ENCODE measurements at places on chromosomes 5 and 9. TPM values are rescaled to one million over a fixed set of nuclear protein-coding genes. Genes with fewer than 3 reads are reported as not detected.

DNA sequence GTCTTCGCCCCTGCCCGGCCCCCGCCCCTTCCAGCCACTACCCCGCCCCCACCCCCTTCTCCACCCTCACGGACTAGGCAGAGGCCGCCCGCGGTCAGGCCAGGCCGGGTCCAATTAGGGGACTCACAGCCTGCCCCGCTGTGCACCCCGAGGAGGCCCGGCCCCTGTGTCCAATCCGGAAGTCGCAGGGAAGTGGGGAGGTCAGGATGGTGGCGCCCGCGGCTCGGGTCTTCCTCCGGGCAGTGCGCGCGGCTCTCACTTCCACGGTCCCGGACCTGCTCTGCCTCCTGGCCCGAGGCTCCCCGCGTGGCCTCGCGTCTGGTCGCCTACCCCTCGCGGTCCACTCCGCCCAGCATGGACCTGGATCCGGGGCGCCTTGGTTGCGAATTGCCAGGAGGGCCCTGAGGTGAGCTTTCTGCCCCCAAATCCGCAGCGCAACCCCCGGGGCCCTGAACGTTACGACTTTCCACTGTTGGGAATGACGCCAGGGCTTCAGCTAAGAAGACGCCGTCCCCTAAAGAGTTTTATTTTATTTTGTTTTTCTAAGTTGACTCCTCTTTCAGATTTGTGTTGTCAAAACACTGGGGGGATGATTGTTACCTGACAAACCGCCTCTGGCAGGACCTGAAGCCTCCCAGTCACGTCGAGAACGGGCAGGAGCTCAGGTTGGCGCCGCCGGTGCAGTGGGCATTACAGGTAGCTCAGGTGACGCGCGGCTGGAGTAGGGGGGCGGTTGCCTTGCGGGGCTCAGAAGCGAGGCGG, 763 bp upstream of the IRX2 start:
- H3K27ac ChIP-seq, result no peak overlapping the region
- peaks cover 22% of the 10 kb centered on the region for H3K4me1 ChIP-seq
- no peak overlapping the region for H3K4me3 ChIP-seq
- peaks cover 4% of the 10 kb centered on the region for H3K36me3 ChIP-seq

- H3K27ac ChIP-seq, result no peak overlapping the region
- no peaks in the 10 kb centered on the region for H3K27me3 ChIP-seq
- H3K36me3 ChIP-seq, result peaks cover 6% of the 10 kb centered on the region
- H3K4me1 ChIP-seq, result peaks cover 10% of the 10 kb centered on the region
- H3K4me3 ChIP-seq, result no peak overlapping the region
These were observed 20.1 kb downstream of the FBXL17 start for GRCh38 chr5:108361771-108362170.

DIPK1B gene
- total RNA-seq, result 0.21 TPM

DNA sequence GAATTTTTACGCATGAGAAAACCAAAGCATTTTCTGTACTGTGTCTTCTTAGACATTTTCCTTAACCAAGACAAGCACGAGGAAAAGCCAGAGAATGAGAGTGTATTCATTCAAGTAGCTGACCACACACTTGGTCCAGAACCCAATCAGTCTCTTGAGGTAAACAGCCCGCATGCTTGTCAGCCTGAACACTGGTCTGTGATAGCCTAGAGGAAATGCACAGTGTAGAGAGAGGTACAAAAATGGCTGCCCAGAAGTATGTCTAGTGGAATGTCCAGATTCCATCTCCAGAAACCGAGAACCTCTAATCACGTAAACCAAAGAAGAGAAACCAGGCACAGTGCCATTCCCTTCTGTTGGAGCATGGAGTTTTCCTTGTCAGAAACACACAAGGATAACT, 80.0 kb upstream of the SNX2 start:
- H3K36me3 ChIP-seq, result no peaks in the 10 kb centered on the region
- no peaks in the 10 kb centered on the region for H3K4me1 ChIP-seq
- H3K27ac ChIP-seq, result no peak overlapping the region
- DNase-seq, result no peak
- H3K4me3 ChIP-seq, result no peak overlapping the region
- H3K27me3 ChIP-seq, result peaks cover 2% of the 10 kb centered on the region

GRCh38 chr9:116928289-116928688, 241.2 kb downstream of the TRIM32 start:
- H3K27me3 ChIP-seq, result peaks cover 2% of the 10 kb centered on the region
- no peak for DNase-seq
- H3K36me3 ChIP-seq, result no peaks in the 10 kb centered on the region
- no peak overlapping the region for H3K27ac ChIP-seq

- peak overlapping the region; percentile 73 for H3K27ac ChIP-seq
- H3K4me3 ChIP-seq, result no peak overlapping the region
- no peaks in the 10 kb centered on the region for H3K27me3 ChIP-seq
- H3K4me1 ChIP-seq, result peaks cover 18% of the 10 kb centered on the region
These were observed 13.9 kb downstream of the NINJ1 start for GRCh38 chr9:93119953-93120845.

DNA sequence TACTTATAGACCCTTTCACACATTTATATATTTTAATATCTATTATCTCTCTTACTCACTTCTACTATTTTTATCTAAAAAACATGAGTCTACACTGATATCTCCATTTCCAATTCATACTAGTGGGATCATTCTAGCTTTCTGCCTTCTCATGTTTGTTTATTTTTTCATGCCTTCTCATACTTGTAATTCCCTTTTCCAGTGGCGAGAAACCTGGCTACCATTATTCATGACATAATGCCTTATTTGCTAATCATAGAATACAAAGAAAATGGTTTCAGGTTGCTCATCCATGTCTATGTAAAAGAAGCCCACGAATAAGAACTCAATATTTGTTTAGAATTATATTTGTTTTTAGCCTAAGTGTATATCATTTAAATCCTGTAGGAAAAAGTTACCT, 232.7 kb upstream of the ACTBL2 start:
- H3K4me1 ChIP-seq, result no peaks in the 10 kb centered on the region
- no peak overlapping the region for H3K4me3 ChIP-seq
- H3K36me3 ChIP-seq, result no peaks in the 10 kb centered on the region
- no peak overlapping the region for H3K27ac ChIP-seq
- H3K27me3 ChIP-seq, result peaks cover 13% of the 10 kb centered on the region

PPWD1 gene
- total RNA-seq, result 44.0 TPM

DNA sequence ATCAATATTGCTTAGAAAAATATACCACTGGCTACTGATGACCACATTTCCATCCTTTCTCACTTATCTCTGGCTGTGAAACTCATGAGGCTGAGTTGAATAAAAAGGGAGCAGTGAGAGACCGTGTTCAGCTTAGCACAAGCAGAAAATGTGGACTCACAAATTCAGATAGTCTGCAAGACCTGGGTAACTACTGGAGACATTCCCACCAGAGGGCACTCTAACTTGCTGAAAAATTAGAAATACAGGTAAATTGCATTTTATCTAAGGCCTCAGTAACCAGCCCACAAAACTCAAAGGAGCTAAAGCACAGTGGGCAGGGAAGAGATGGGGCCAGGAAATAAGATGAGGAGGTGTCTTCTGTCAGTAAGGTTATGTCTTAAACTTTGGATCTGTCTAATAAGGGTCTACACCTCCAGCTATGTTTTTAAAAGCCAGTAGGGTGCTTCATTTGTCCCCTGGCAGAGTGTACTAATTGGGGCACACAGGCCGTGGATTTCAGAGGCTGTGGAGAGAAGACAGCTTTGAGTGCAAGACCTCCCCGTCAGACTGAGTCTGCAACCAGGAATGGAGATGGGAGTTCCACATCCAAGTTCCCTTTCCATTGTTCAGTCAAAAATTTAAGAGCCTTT, 8.7 kb upstream of the NDUFB6 start:
- no peaks in the 10 kb centered on the region for H3K4me1 ChIP-seq
- peak; percentile 39 for DNase-seq
- H3K27ac ChIP-seq, result no peak overlapping the region
- H3K4me3 ChIP-seq, result no peak overlapping the region
- peaks cover 16% of the 10 kb centered on the region for H3K27me3 ChIP-seq

DNA sequence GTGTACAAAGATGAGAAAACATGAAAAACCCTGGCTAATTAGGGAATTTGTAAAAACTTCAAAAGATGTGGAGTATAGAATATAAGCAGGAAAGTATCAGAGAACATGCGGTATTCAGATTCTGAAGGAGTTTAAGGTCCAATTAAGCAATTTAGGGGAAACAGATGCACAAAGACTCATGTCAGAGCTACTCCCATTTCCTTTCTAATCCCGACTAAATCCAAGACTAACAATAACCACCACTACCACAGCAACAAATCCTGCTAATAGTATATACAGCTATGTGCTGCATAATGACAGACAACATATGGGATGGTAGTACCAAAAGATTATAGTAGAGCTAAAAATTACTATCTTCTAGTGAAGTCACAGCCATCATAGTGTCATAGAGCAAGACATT, 102.1 kb downstream of the LURAP1L start:
- H3K36me3 ChIP-seq, result no peaks in the 10 kb centered on the region
- no peak for DNase-seq
- no peaks in the 10 kb centered on the region for H3K27me3 ChIP-seq
- no peaks in the 10 kb centered on the region for H3K4me1 ChIP-seq
- no peak overlapping the region for H3K27ac ChIP-seq

DNA sequence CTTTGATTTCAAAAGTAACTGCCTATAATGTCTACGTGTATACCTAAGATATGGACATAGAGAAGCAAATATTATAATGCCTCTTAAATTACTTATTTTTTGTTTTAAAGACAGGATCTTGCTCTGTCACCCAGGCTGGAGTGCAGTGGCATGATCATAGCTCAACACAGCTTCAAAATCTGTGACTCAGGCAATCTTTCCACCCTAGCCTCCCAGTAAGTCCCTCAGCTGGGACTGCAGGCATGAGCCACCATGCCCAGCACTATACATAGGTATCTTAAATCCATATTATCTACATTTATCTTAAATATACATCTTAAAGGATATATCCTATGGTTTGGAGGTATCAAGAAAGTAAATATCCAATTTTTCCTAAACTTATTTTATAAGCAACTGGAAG, 261.2 kb downstream of the ARL15 start:
- no peak for DNase-seq
- no peaks in the 10 kb centered on the region for H3K27me3 ChIP-seq
- H3K27ac ChIP-seq, result no peak overlapping the region
- H3K36me3 ChIP-seq, result no peaks in the 10 kb centered on the region
- no peak overlapping the region for H3K4me3 ChIP-seq

DNA sequence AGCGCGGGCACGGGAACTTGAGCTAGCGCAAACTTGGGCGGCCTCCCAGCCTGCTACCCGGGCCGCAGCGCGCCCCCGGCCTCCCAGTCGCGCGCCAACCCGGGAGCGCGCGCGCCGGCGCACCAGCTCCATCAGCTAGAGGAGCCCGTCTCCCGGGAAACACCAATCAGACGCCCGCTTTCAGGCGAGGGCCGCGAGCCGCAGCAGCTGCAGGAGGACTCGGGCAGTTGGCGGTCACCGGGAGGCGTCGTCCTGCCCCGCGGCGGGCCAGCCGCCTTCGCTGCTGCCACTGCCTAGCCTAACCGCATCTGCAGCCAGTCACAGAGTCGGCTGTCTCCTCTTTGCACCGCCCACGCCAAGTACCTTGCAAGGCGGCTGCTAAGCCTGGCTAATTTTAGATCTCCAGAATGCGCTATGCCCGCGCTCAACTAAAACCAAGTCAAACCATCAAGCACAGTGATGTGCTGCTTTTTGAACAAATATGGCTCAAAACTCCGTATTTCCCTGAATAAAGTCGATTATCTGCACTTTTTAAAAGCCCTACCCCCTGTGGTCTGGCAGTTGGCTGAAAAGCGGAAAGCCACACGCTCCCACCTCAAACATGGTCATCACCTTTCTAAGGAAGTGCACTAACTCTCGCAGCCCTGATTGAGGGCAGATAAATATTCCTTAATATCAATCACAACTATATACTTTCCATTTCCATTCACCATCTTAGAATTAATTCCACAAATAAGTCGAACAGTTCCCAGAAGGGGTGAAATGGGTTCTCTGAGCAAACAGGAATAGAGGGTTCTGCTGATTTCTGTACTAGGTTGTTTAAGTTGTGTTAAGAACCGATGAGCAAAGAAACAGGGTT, 221.8 kb downstream of the MEF2C start:
- peak; percentile 71 for DNase-seq
- H3K4me3 ChIP-seq, result peak overlapping the region; percentile 43
- peaks cover 54% of the 10 kb centered on the region for H3K27me3 ChIP-seq
- H3K27ac ChIP-seq, result no peak overlapping the region
- no peaks in the 10 kb centered on the region for H3K36me3 ChIP-seq

GRCh38 chr9:93194221-93194625, 10.3 kb downstream of the WNK2 start:
- H3K27me3 ChIP-seq, result no peaks in the 10 kb centered on the region
- DNase-seq, result no peak
- no peak overlapping the region for H3K27ac ChIP-seq

TSLP gene
- total RNA-seq, result 0.85 TPM

GRCh38 chr9:84950879-84951811, 281.6 kb downstream of the NTRK2 start:
- no peaks in the 10 kb centered on the region for H3K36me3 ChIP-seq
- H3K27me3 ChIP-seq, result peaks cover 16% of the 10 kb centered on the region

DNA sequence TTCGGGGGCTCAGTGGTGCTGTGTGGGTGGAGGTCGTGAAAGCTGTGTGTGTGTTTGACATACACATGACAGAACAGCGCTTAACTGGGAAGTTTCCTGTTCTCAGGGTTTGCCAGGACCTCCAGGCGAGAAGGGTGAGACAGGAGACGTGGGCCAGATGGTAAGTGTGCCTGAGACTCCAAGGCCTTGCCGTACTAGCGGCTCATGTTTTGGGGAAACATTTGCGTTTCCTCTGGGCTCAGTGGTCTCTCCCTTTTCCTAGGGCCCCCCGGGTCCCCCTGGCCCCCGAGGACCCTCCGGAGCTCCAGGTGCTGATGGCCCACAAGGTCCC, 68.3 kb upstream of the FCN2 start:
- no peak for DNase-seq
- H3K4me3 ChIP-seq, result no peak overlapping the region
- no peaks in the 10 kb centered on the region for H3K36me3 ChIP-seq
- no peaks in the 10 kb centered on the region for H3K27me3 ChIP-seq
- no peak overlapping the region for H3K27ac ChIP-seq
- H3K4me1 ChIP-seq, result no peaks in the 10 kb centered on the region

GRCh38 chr5:72006361-72006760, 100.9 kb upstream of the MAP1B start:
- H3K4me3 ChIP-seq, result no peak overlapping the region
- DNase-seq, result no peak
- no peaks in the 10 kb centered on the region for H3K4me1 ChIP-seq
- no peaks in the 10 kb centered on the region for H3K36me3 ChIP-seq

INSL6 gene
- total RNA-seq, result not detected

GRCh38 chr5:109656829-109657228, 32.9 kb upstream of the MAN2A1 start:
- peak; percentile 70 for DNase-seq
- peaks cover 18% of the 10 kb centered on the region for H3K27me3 ChIP-seq
- no peak overlapping the region for H3K4me3 ChIP-seq
- H3K27ac ChIP-seq, result peak overlapping the region; percentile 16
- peaks cover 32% of the 10 kb centered on the region for H3K4me1 ChIP-seq

Measured in activated CD4-positive, alpha-beta T cell treated with anti-CD3 and anti-CD28 coated beads for 36 hours (primary cell).